ENCODE measurements at places on chromosomes 3 and 15. TPM values are rescaled to one million over a fixed set of nuclear protein-coding genes. Genes with fewer than 3 reads are reported as not detected.

XCR1 gene
- 0.06 TPM for polyA plus RNA-seq

KCNH8 gene
- polyA plus RNA-seq: 12.7 TPM

KNL1 gene
- polyA plus RNA-seq: 1.7 TPM

EFCC1 gene
- polyA plus RNA-seq: not detected

CYP19A1 gene
- polyA plus RNA-seq: not detected

- no peak overlapping the region for H3K4me3 ChIP-seq
- H3K36me3 ChIP-seq: no peaks in the 10 kb centered on the region
- no peaks in the 10 kb centered on the region for H3K27me3 ChIP-seq
- no peak for DNase-seq
- no peak overlapping the region for H3K27ac ChIP-seq
Measured at GRCh38 chr3:176850498-176850897, 346.8 kb downstream of the TBL1XR1 start.

GRCh38 chr3:53377794-53378193, 30.5 kb upstream of the DCP1A start:
- H3K36me3 ChIP-seq: no peaks in the 10 kb centered on the region
- H3K4me1 ChIP-seq: no peaks in the 10 kb centered on the region
- no peak for DNase-seq
- no peak overlapping the region for H3K4me3 ChIP-seq
- peaks cover 4% of the 10 kb centered on the region for H3K27me3 ChIP-seq

DNA sequence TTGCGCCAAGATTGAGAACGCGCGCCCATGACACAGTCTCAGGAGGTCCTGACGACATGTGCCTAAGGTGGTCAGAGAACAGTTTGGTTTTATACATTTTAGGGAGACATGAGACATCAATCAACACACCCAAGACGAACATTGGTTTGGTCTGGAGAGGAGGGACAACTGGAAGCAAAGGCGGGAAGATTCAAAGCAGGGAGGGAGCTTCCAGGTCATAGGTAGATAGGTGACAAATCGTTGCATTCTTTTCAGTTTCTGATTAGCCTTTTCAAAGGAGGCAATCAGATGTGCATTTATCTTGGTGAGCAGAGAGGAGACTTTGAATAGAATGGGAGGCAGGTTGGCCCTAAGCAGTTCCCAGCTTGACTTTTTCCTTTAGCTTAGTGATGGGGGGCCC, 828.4 kb upstream of the DPPA4 start:
- H3K27me3 ChIP-seq: no peaks in the 10 kb centered on the region
- no peak for DNase-seq
- H3K4me1 ChIP-seq: no peaks in the 10 kb centered on the region
- no peak overlapping the region for H3K27ac ChIP-seq

DNA sequence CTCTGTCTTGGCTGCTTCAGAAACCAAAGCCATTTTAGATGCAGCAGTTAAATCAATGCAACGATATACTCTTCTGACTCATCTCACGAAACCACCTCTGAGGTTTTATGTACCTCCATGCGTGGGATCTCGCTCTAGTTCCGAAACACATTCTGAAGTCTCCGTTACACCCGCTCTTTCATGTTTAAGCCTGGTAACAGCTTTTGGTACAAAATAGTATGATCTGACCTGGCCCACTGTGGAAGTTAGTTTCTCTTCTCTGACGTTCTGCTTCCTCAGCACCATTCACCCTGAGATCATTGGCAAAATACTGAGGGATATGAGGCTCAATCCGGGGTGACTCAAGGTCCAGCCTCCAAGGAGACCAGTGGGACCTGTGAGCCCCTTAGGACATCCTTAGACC, 121.9 kb downstream of the TMEM266 start:
- H3K27me3 ChIP-seq: no peaks in the 10 kb centered on the region
- H3K27ac ChIP-seq: no peak overlapping the region
- no peak for DNase-seq
- H3K4me1 ChIP-seq: no peaks in the 10 kb centered on the region
- no peak overlapping the region for H3K4me3 ChIP-seq

GRCh38 chr3:159191447-159191846, 389.6 kb downstream of the MFSD1 start:
- no peak overlapping the region for H3K4me3 ChIP-seq
- H3K4me1 ChIP-seq: peaks cover 12% of the 10 kb centered on the region
- no peaks in the 10 kb centered on the region for H3K27me3 ChIP-seq

DNA sequence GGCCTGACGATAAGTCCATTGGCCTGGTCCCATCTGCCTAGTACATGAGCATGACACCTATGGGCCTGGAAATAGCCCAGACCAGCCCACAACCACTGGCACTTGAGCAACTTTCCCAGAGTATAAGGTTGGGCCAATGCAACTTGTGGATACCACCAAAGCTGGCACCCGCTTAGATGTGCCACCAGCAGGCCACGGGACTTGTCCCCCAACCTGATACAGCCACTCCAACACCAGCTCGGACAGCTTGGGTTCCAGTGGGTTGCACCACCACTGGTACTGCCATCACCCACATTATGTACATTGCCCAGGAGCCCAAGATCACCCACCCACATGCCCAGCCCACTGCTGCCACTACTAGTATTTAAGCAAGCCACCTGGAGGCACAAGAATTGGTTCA, 381.2 kb downstream of the GBE1 start:
- H3K36me3 ChIP-seq: no peaks in the 10 kb centered on the region
- H3K27me3 ChIP-seq: no peaks in the 10 kb centered on the region
- H3K4me3 ChIP-seq: no peak overlapping the region

DNA sequence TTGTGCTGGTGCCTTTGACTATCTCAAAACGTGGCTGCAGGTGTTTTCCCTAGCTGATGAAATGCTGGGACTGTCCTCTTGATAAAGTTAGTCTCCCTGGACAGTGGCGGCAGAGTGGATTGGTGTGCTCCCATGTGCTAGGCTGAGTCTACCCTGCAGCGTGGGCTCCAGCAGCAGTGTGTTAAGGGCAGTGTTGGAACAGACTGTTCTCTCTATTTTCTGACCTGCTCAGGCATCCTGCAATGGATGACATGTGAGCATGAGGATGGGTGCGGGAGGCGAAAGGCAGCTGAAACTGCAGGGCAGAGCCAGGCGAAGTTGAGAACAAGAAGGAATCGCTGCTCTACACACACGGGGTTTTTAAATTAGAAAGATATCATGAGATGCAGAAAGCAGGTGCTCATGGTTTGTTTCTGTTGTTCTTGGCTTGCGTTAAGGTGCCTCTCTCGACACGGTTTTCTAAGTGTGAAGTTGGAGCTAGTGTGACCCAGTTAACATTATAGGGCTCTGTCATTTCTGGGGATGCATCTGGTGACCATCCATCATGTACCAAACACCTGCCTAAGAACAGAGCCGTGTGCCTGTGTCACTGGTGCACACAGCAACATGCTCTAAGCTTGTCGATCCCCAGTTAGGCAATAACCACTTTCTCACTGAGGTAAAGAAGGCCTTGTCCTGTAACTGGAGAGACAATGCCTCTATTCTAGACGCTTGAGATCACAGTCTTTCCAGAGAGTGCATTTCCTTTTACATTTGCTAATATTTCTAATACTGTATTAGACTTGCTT, 44.3 kb downstream of the SLCO3A1 start:
- no peaks in the 10 kb centered on the region for H3K36me3 ChIP-seq
- H3K27ac ChIP-seq: no peak overlapping the region
- H3K4me1 ChIP-seq: no peaks in the 10 kb centered on the region
- no peaks in the 10 kb centered on the region for H3K27me3 ChIP-seq
- no peak for DNase-seq

DNA sequence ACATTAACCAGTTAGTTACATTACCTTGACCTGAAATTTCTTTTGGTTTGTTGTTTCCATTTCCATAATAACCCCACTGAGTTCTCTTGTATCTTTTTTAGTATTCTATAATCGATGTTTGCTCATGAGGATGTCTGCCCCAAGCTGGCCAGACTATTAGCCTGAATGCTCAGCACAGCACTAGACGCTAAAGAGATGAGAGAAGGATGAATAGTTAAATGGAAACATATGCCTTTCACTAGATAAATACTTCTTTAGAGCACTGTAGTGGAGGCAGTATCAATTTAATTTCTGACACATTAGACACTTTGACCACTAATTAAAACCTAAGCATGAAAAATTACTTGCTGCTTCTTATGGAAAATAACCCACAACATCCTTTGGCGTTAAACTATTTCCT, 654.9 kb upstream of the KCNMB2 start:
- no peak overlapping the region for H3K27ac ChIP-seq
- H3K36me3 ChIP-seq: no peaks in the 10 kb centered on the region
- H3K4me3 ChIP-seq: no peak overlapping the region

DNA sequence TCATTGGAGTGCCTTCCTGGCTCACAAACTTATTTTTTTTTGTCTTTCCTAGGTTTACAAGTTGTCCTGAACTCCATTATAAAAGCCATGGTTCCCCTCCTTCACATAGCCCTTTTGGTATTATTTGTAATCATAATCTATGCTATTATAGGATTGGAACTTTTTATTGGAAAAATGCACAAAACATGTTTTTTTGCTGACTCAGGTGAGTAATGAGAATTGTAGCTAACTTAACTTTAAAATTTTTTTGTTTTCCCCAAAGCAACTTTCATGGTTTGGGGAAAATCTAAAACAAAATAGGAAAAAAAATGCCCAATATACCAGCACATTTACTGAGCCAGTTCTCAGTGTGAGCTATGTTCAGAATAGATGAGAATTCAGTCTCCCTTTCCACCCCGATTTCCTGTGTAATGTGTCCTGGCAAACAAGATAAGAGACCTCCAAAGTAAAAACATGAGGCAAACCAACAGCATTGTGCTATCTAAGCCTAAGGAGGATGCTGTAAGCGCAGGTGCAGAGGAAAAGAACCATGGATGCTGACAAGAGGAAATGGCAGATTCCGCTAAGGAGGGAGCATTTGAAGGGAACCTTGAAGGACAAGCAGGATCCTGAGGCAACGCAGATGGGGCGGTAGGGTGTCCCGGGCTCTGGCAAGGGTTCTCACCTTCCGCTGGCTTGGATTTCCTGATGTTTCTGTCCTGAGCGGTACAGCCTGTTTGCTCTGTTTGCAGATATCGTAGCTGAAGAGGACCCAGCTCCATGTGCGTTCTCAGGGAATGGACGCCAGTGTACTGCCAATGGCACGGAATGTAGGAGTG, 171.4 kb downstream of the CACNA1D start:
- H3K4me1 ChIP-seq: no peaks in the 10 kb centered on the region
- no peak overlapping the region for H3K4me3 ChIP-seq
- no peak overlapping the region for H3K27ac ChIP-seq
- no peak for DNase-seq

- H3K4me3 ChIP-seq: peak overlapping the region; percentile 51
- H3K4me1 ChIP-seq: peaks cover 17% of the 10 kb centered on the region
- no peaks in the 10 kb centered on the region for H3K27me3 ChIP-seq
- DNase-seq: peak; percentile 71
- H3K36me3 ChIP-seq: no peaks in the 10 kb centered on the region
Measured at GRCh38 chr3:32577581-32578556, 7.2 kb upstream of the DYNC1LI1 start.

GRCh38 chr3:43856351-43856750, 165.6 kb downstream of the ABHD5 start:
- no peak for DNase-seq
- H3K4me1 ChIP-seq: no peaks in the 10 kb centered on the region
- no peak overlapping the region for H3K4me3 ChIP-seq
- no peak overlapping the region for H3K27ac ChIP-seq
- H3K27me3 ChIP-seq: peaks cover 6% of the 10 kb centered on the region
- H3K36me3 ChIP-seq: no peaks in the 10 kb centered on the region

GRCh38 chr3:46087871-46088270, 60.6 kb upstream of the XCR1 start:
- H3K27ac ChIP-seq: no peak overlapping the region
- no peaks in the 10 kb centered on the region for H3K27me3 ChIP-seq
- H3K4me3 ChIP-seq: no peak overlapping the region
- no peaks in the 10 kb centered on the region for H3K36me3 ChIP-seq

- peaks cover 13% of the 10 kb centered on the region for H3K27me3 ChIP-seq
- DNase-seq: no peak
- H3K36me3 ChIP-seq: peaks cover 30% of the 10 kb centered on the region
- H3K27ac ChIP-seq: peak overlapping the region; percentile 85
Measured at GRCh38 chr15:82540984-82541431, 751 bp upstream of the RPS17 start.

- no peak for DNase-seq
- peaks cover 4% of the 10 kb centered on the region for H3K27me3 ChIP-seq
- H3K4me1 ChIP-seq: peaks cover 25% of the 10 kb centered on the region
- peaks cover 2% of the 10 kb centered on the region for H3K36me3 ChIP-seq
Measured at GRCh38 chr15:45376967-45377608, 1.3 kb downstream of the GATM start.

DNA sequence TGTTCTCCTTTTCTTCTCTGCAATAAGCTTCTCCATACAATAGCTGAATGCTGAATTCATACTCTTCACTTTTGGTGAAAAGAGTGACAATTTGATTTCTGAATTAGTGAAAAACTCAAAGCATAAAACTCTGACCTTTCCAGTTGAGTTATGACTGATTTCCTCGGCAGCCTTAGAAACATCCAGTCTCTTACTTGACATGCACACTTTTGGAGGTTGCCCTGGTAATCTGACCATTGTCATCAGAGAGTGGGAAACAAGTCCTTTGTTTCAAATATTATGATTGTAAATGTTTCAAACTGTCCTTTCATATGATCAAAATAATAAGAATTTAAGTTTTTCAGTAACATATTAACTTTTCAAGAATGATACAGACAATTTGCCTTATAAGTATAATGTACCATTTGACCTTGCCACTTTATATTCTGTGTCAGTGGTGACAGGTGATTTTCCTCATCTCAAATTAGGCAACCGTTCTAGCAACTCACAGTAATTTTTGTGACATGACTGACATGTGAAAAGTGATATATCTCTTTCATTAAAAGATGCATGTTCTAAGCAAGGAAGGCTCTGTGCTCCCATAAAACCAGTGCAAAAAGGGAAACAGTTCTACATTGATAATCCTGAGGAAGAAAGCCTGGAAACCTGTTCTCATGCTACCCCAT, 507.6 kb upstream of the ROBO2 start:
- no peak for DNase-seq
- no peaks in the 10 kb centered on the region for H3K4me1 ChIP-seq
- H3K36me3 ChIP-seq: no peaks in the 10 kb centered on the region
- H3K4me3 ChIP-seq: no peak overlapping the region
- H3K27ac ChIP-seq: no peak overlapping the region

GRCh38 chr3:3853544-3853943, 54.3 kb downstream of the LRRN1 start:
- H3K36me3 ChIP-seq: no peaks in the 10 kb centered on the region
- H3K4me1 ChIP-seq: no peaks in the 10 kb centered on the region
- no peaks in the 10 kb centered on the region for H3K27me3 ChIP-seq
- no peak overlapping the region for H3K4me3 ChIP-seq

DNA sequence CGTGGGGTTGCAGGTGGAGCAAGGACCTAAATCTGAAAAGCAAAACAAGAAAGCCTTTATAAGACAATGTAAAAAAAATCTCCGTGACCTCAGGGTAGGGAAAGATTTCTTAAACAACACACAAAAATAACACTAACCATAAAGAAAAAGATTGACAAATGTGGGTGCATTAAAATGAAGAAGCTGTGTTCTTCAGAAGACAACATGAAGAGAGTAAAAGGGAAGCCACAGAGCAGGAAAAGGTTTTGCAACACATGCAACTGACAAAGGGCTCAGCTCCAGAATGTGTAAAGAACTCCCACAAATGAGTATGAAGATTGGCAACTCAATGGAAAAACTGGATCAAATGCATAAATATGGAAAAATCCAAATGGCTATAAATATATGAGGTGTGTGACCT, 74.2 kb downstream of the MAGEF1 start:
- H3K27ac ChIP-seq: no peak overlapping the region
- DNase-seq: no peak
- no peaks in the 10 kb centered on the region for H3K36me3 ChIP-seq
- no peaks in the 10 kb centered on the region for H3K27me3 ChIP-seq

- no peaks in the 10 kb centered on the region for H3K27me3 ChIP-seq
- peak; percentile 8 for DNase-seq
- H3K4me3 ChIP-seq: no peak overlapping the region
- no peaks in the 10 kb centered on the region for H3K4me1 ChIP-seq
- no peaks in the 10 kb centered on the region for H3K36me3 ChIP-seq
- H3K27ac ChIP-seq: no peak overlapping the region
Measured at GRCh38 chr3:56157693-56158362, 310.4 kb downstream of the ERC2 start.
